ENCODE measurements at places on chromosomes 3 and 15. TPM values are rescaled to one million over a fixed set of nuclear protein-coding genes. Genes with fewer than 3 reads are reported as not detected.

The SV2B gene
- 0.48 TPM for total RNA-seq

DNA sequence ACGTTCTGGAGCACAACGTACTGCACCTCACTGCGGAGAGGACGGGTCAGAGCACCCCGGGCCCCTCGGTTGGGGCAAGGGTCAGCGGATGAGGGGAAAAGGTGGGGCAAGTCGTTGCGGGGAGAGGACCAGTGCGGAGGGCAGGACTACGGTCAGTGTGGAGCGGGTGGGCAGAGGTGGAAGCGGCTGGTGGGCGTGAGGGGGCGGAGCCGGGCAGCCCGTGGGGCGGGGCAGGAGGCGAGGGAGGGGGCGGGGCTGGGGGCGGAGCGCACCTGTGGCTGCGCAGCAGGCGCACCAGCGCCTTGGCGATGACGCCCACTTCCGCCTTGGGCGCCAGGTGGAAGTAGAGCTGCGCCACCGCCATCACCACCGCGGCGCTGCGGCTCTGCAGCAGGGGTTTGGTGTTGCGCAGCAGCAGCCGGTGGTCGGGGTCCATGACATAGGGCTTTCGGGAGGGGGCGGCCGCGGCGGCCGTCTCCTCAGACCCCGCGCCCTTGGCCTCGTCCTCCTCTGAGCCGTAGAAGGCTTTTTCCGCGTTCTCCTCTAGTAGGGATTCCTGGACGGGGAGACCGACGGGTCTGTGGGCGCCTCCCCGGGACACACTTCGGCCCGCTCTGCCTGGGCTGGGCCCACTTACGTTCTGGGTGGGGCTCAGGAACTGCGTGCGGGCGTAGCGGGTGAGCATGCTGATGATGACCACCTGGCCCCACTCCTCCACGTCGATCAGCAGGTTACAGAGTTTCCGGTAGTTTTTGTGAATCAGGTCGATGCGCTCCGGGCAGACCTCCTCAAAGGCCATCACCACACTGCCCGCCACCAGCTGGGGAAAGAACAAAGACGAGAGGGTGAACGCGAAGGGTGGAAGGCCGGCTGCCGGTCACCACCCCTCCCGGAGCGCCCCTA, 29.2 kb downstream of the AP3B2 start:
- no peak for DNase-seq

GRCh38 chr3:129644836-129645235, 38.4 kb upstream of the PLXND1 start:
- no peak for DNase-seq

GRCh38 chr3:24377218-24377993, 117.2 kb downstream of the THRB start:
- DNase-seq: peak; percentile 67

All from suprapubic skin (tissue), 4 donors.